ENCODE measurements at places on chromosomes 11 and 22.

- no peak for DNase-seq
Observed at GRCh38 chr11:112790286-112790685, 170.9 kb upstream of the NCAM1 start.

DNA sequence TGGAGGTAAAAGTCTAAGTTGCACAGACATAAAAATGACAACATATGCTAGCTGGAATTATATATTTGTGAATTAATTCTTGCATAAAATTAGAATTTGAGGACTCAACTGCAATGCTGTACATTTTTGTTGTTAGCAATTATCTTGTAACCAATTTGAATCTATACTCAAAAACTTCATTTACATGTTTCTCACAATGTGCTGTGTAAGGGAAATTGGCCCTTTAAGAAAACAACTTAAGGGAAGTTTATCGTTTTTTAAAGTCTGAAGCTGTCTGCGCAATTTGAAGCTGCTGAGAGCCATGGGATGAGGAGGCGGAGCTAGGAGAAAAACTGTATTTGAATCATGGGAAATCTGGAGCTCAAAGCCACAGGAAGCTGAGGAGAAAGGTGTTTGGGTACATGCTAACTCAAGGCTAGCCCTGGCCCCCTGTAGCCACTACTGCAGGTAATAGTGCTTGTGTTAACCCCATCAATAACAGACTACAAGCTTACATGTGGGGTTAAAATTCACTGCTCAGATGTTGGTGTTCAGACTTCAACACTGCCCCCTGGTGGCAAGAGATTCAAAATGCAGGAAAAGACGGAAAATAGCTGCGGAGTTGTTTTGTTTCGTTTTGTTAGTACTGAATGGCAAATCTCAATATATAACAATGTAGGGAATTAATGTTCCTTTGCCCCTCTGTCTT lies 126.1 kb downstream of the BRD1 start:
- no peak for DNase-seq

- DNase-seq: no peak
Observed at GRCh38 chr22:25361899-25362214, 142.4 kb downstream of the CRYBB2 start.

DNA sequence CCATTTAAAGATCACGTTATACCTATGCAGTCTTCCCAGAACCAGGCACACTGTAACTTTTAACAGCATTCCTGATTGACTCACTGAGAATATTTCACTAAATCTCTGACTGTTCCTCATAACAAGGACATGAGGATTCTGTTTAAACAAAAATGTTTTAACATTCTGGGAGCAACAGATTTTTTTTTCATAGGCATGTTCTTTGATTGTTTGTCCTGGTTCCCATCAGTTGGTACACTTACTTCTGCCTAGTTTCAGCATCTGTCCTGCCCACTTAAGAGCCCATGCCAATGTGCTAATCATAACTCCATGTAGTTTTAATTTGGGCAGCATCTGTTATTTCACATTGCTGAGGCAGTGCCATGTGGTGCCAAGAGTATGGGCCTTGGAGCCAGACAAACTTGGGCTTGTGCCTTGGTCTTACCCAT lies 138.5 kb upstream of the CTSC start:
- DNase-seq: no peak

GRCh38 chr11:5288108-5288905 lies 13.4 kb downstream of the OR51B4 start:
- DNase-seq: no peak

GRCh38 chr11:57324154-57324885 lies 432 bp downstream of the TNKS1BP1 start:
- no peak for DNase-seq

DNA sequence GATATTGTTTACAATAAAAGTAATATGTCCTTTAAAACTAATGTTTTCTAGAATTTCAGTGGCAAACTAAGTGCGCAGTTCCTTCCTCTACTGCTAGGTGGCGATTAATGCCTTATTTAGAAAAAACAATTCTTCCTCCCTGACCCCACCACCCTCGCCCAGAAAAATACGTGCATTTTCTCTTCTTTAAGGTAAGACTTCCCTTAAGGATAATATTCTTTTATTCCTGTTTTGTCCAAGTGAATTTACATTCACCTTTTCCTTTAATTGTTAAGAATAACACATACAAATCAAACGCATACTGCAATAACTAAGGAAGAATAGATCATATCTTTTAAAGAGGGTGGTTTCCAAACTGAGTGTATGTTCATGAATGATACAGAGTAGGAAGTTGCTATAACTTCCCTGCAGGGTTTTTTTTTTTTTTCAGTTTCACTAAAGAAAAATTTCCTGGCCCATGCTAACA lies 17.0 kb upstream of the PSMA1 start:
- DNase-seq: no peak

DNA sequence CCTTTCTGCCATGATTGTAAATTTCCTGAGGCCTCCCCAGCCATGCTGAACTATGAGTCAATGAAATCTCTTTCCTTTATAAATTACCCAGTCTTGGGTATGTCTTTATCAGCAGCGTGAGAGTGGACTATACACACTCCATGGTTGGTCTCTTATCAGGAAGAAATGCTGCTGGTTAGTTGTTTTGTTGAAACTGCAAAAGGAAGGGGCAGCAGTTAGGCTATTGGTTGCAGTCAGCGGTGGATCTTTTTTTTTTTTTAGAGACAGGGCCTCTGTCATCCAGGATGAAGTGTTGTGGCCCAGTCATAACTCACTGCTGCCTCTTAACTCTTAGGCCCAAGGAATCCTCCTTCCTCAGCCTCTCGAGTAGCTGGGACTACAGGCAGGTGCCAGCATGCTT lies 51.7 kb downstream of the HSD17B12 start:
- DNase-seq: no peak

- no peak for DNase-seq
Observed at GRCh38 chr22:48883211-48883960, 944.3 kb downstream of the BRD1 start.

GRCh38 chr11:19244621-19245020 lies 3.9 kb upstream of the E2F8 start:
- DNase-seq: no peak

DNA sequence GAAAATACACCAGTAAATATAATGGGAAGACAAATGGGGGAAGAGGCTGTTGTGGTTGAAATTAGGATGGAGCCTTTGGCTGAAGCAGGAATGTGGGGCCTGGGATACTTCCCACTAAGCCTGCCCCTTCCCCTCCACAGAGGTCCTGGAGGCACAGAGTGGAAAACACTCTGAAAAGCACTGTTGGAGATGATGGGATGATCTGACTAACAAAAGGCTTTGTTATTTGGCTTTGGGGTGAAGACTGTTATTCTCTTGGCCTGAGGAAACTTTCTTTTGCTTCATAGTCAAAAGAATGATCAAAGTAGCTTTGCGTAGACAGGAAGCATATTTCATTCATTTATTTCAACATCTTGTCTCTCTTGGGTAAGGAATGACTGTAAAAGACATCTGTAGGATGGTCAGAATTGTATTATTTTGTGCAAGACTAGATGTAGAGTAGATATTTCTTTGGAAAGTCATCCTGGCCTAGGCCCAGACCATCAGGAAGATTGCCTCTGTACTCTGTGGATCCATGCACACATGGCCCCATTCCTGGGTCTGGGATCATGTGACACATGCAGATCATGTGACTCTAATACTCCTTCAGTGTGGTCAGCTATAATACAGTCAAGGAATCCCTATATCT lies 111.4 kb downstream of the SPON1 start:
- DNase-seq: no peak

- no peak for DNase-seq
Observed at GRCh38 chr11:128625746-128626145, 38.4 kb upstream of the ETS1 start.

- DNase-seq: no peak
Observed at GRCh38 chr22:45083659-45084305, 74.0 kb upstream of the PHF21B start.

DNA sequence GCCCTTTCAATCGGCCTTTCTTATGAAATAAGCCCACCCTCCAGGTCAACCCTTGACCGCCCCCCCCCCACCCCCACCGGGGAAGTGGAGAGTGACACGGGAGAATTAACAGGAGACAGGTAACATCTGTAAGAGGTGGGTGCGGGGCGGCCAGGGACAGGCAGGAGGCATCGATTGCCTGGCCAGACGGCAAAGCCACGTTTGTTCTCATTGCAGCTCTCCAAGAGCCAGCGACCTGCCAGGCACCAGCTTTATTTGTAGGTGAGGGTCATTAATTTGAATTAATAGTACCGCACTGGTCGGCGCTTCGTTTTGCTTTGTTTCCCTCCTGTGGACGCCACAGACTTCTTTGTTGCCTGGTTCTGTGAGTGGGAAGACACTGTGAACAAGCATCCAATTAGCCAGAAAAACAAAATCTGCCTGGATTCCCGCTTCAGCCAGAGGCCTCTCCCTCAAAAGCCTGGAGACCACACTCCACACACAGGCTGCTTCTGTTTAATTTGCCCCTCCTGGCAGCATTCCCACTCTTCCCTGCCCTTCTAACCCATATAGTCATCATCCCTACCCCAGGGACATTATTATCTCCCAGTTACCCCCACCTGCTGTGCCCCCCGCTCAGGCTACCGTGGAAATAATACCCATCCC lies 104.5 kb upstream of the OPCML start:
- no peak for DNase-seq

DNA sequence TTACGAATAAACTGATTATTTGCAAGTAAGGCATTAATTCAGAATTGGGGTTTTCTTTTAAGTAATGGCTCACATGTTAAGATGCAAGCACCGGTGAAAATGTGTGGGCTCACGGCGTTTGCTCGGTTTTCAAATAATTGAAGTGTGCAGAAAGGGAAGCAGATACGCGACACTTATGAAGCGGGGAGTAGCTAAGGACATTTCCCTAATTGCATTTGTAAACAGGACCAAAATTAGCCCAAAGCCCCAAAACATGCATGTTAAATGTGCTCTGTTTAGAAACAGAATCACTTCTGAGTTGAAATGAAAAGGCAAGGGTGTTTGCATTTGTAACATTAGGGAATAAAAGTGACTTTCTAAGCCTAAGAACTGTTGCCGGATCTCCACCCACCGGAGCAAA lies 61.3 kb downstream of the ELFN2 start:
- no peak for DNase-seq

- DNase-seq: no peak
Observed at GRCh38 chr22:31977939-31978338, 33.6 kb downstream of the YWHAH start.

- DNase-seq: no peak
Observed at GRCh38 chr22:21055880-21056319, 10.2 kb downstream of the LRRC74B start.

DNA sequence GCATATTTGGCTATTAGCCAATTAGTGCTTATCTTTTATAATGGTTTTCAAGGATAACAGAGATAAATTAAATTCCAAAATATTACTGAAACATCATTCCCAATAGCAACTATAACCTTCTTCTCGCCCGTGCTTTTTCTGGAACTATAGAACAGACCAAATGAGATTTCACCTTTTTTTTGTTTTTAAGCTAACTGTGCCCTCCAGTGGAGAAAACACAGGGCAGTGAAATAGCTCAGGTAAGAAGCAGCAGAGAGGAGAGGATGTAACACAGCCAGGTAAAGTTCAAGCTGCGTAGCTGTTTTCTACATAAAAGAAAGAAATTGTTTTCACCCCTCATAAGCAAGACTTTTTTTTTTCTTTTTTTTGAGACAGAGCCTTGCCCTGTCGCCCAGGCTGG lies 28.2 kb downstream of the HSD17B12 start:
- no peak for DNase-seq

GRCh38 chr11:2782769-2783168 lies 83.0 kb upstream of the KCNQ1OT1 start:
- DNase-seq: no peak

DNA sequence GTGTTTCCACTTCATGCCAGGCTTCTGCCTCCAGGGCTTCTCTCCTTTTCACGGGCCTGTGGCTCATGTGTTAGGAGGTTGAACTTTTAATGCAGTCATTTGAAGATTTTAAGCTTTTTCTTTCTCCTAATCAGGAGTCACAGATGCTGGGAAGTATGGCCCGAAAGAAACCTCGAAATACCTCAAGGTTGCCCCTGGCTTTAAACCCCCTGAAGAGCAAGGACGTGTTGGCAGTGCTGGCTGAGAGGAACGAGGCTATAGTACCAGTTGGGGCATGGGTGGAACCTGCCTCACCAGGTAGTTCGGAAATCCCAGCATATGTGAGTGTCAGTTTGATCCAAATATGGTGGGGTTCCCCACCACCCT lies 571 bp downstream of the CCDC15 start:
- DNase-seq: no peak

DNA sequence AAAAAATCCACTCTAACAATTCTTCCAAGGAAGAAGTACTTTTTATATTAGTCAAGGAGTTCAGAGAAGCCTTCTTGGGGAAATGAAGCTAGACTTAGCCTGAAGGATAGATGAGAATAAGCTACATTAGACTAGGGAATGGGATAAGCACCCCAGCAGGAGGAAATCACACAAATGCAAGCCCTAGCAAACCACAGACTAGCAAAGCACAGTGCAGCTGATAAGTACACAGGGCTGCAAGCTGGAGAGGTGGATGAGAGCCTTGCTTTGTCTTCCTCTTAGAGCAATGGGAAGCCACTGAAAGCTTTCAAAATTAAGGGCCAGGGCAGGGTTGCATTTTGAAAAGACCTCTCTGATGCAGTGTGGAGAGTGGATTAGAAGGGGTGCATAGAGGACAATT lies 946.2 kb downstream of the LRRC4C start:
- no peak for DNase-seq

- DNase-seq: no peak
Observed at GRCh38 chr11:127843483-127844396, 743.6 kb downstream of the ETS1 start.

DNA sequence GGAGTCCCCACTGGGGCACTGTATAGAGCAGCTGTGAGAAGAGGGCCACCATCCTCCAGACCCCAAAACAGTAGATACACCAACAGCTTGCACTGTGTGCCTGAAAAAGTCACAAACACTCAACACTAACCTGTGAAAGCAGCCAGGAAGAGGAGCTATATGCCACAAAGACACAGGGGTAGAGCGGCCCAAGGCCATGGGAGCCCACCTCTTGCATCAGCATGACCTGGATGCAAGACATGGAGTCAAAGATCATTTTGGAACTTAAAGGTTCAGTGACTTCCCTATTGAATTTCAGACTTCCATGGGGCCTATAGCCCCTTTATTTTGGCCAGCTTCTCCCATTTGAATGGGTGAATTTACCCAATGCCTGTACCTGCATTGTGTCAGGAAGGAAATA lies 29.7 kb upstream of the CYB5R3 start:
- DNase-seq: no peak

All from cortex of kidney (tissue), 1 donor.